ENCODE measurements at places on chromosomes 5 and 9. TPM values are rescaled to one million over a fixed set of nuclear protein-coding genes. Genes with fewer than 3 reads are reported as not detected.

DNA sequence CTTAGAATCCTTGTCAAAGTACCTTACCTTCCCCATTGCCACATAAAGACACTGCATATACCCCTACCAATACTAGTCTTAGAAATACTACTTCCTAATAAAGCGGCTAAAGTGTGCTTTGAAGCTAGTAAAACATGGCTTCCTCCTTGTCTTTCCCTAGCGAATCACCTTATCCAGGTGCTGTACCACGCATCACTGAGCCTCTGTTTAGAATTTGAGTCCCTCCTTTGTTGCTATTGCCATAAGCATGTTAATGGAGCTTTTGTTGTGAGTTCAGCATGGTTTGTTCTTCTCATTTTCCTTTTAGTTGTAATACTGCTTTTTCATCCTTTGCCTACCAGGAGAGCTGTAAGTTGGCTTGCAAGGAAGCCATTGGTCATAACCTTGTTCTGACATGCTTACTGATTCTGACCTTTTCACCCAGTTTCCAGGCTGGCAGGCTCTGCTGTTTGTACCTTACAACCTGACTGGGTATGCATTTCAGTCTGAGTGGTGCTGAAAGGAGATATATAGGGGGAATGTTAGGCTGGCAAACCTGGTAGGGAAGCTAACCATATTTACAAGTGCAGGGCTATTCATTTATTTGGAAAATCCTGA is 49.8 kb downstream of the LMNB1 start:
- DNase-seq, result no peak

GRCh38 chr5:65171645-65172044 is 310.1 kb downstream of the ADAMTS6 start:
- no peak for DNase-seq

GRCh38 chr5:59317023-59317773 is 576.3 kb downstream of the PDE4D start:
- DNase-seq, result no peak

The PCDHGB6 gene
- 7.7 TPM for total RNA-seq

DNA sequence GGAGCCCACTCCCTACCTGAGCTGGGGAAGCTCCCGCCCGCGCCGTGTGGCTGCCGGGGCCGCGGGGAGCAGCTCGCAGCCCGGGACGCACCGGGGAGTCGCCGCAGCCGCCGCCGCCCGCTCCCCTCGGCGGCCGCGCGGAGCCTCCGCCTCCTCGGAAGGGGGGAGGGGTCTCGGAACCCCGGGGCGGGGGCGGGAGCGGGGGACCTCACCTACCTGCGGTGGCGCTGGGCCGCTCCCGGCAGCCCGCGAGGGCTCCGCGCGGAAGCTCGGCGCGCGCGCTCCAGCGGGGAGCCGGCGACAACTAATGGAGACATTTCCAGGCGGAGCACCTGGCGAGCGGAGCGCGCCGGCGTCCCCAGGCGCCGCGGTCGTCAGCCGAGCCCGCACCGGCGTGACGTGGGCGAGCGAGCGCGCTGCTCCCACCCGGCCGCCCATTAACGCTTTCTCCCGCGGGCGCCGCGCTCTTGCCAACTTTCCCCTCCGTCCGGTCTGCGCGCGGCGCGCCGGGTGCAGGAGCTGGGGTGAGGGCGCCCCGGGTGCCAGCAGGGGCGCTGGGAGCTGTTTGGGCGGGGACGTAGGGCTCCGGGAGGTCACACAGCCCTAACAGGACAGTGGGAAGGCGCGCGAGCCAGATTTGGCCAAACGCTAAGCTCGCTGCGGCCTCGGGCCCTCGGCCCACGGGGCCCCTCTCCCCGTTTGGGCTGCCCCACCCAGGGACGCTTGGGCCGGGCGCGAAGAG is 4.3 kb upstream of the IRX4 start:
- no peak for DNase-seq

- DNase-seq, result no peak
Measured at GRCh38 chr5:42513246-42513645, 90.0 kb downstream of the GHR start.

The SNCB gene
- not detected for total RNA-seq

The PAEP gene
- total RNA-seq, result not detected

GRCh38 chr9:112863746-112864145 is 26.9 kb downstream of the SLC46A2 start:
- no peak for DNase-seq

- no peak for DNase-seq
Measured at GRCh38 chr5:2631758-2632157, 119.7 kb downstream of the IRX2 start.

Measured in suprapubic skin (tissue), 4 donors.